Stimulated activated naive CD8-positive, alpha-beta T cell treated with anti-CD3 and anti-CD28 coated beads, Interleukin-15, amount 100 ng/mL, for 72 hours (primary cell): ENCODE measurements at places on chromosomes 5 and 9.
A peak's percentile ranks its signal among the peaks of the same experiment; 100 is the strongest.

GRCh38 chr9:89873801-89874200 is 269.0 kb downstream of the GADD45G start:
- no peak for DNase-seq

DNA sequence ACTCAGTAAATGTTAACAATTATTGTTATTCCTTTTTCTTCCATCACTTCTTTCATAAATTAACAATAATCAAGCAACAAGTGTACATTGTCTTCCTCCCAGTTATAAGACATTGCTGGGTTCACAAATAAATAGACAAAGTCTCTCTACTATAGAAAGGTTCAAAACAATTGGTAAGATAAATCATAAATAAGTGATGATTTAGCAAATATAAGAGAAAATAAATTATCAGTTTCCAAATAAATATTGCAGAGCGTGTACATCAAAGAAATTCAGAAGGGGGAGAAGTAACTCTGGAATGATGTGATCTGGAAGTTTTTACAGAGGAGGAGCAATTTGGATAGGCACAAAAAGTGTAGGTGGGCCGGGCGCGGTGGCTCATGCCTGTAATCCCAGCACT is 114.2 kb downstream of the BASP1 start:
- DNase-seq = no peak

- no peak for DNase-seq
Observed at GRCh38 chr5:17021602-17021932, 85.5 kb upstream of the MYO10 start.

GRCh38 chr5:119316906-119317305 is 38.9 kb upstream of the TNFAIP8 start:
- no peak for DNase-seq

DNA sequence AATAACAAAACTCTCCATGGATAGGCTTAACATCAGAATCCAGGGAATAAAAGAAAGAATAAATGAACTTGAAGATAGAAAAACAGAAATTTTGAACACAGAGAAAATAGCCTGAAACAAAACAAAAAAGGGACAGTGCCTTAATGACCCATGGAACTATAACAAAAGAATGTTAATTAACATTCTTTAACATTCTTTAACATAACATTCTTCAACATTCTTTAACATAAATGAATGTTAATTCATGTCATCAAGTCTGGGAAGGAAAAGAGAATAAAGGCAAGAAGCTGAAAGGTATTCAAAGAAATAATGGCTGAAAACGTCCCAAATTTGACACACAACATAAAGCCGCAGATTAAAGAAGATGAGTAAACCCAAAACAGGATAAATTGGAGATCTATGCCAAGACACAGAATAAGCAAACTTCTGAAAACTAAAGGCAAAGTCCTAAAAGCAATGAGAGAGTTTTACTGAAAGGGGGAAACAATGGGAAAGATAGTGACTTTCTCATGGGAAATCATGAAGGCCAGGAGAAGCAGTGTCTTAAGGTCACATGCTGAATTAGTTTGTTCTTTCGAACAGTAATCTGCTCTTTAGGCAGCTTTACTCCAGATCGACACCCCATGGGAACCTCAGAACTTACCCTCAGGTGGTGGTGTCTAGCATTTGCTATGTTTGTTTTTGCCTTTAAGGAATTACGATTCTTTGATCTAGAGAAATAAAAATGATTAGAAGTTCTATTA is 483.0 kb downstream of the KDM4C start:
- DNase-seq = no peak

DNA sequence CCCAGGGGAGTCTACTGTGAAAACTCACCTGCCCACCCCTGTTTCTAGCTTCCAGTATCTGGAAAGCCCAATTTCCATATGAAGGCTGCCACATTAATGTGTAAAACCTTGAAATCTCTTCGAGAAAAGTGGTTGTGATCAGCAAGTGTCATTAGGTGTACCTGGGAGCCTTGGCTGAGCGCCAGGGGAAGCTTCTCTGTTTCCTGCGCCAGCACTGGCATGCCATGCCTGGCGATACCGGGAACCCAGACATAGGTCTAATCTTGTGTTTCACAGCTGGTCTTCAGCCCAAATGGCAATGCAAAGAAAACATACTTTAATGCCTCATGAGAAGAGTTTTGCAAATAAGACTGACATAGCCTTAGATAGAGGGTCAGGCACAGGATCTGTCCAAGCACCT is 101.6 kb downstream of the TENT4A start:
- DNase-seq = no peak

DNA sequence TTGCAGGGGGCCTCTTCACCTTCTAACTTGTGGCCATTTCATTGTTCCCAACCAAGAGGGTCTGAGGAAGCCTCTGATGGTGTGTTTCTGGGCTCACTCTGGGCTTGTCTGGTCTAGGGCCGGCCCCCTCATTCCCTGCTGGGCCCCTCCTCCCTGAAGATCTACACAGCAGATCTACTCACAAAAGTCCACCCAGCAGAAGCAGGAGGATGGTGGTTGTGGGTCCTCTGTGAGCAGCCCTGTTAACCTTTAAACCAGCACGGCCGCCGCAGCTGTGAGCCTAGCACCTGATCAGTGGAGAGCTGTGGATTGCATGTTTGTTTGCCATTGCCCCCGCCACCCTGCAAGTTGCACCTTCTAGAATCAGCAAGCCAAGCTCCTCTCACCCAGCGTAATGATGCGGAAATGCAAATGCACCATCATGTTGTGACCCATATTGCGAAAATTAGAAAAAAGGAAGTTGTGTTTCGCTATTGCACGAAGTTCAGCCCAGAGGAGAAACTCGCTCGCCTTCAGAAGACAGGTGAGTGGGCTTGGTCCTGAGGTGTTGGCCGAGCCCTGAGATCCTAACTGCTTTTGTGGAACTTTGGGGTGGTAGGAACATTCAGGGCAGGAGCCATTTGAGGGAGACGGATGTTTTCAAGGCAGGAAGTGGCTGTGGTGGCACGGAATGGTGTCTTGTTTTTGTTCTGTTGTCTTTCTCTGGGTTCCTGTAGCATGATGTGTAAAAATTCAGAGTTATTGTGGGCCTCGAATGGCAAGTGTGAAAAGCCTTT is 16.7 kb downstream of the FGD3 start:
- peak; percentile 76 for DNase-seq

GRCh38 chr5:32083981-32084430 is 90.1 kb downstream of the GOLPH3 start:
- DNase-seq = no peak

DNA sequence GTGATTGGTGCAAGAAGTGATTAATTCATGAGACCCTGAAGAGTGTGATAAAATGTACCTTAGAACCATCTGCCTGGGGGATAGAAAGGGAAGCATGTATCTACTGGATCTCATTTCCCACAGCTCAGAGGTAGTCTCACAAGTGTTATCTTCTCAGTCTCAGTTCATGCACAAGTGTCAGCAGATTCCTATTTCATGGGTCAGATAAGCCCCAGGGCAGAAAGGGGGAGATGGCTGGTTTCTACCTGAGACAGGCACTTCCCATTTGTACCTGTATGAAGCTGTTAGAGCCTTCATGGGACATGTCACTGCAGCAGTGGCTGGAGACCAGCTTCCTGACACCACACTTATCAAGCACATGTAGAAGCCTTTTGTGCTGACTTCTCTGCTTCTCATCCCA is 45.6 kb upstream of the SMIM15 start:
- no peak for DNase-seq

- DNase-seq = no peak
Observed at GRCh38 chr5:81513982-81514381, 120.0 kb upstream of the ACOT12 start.

DNA sequence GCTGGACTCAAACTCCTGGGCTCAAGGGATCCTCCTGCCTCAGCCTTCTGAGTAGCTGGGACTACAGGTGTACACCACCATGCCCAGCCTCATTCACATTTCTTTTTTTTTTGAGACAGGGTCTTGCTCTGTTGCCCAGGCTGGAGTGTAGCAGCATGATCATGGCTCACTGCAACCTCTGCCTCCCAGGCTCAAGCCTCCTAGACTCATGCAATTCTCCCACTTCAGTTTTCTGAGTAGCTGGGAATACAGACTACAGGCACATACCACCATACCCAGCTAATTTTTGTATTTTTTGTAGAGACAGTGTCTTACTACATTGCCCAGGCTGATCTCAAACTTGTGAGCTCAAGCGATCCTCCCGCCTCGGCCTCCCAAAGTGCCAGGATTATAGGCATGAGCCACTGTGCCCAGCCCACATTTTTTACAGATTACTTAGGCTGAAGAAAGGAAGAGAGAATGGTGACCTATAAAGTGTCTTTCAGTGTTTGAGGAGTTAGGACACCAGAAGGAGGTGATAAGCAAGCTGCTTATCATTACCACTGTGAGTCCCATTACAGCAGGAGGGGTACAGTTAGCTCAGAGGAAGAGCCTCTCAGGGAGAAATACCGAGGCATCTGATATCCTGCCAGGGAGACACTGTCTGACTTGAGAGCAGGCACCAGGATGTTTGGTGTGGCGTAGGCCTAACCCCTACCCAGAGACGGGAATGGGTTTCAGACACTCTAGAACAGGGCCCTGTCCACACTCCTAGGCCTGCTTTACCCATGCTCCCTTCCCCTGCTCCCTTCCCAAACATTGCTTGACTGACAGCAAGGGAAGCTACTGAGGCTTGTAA is 9.7 kb downstream of the FAXDC2 start:
- DNase-seq = no peak

DNA sequence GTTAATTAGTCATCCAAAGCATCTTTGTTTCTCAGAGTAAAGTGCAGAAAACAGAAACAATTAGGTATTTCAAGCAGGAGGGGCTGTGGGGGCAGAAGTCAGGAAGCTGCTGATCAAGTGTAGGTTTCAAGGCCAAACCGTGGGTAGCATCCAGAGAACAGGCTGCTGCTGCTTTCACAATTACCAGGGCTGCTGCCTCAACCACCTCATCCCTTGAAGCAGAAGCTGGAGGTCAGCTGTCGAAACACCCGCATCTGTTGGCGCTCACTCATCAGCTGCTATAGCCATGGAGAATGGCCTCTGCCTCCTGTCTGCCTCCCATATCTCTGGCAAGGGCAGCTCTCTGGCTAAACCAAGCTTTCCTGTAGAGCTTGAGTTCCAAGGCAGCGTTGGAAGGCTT is 122.9 kb upstream of the OSMR start:
- DNase-seq = no peak

DNA sequence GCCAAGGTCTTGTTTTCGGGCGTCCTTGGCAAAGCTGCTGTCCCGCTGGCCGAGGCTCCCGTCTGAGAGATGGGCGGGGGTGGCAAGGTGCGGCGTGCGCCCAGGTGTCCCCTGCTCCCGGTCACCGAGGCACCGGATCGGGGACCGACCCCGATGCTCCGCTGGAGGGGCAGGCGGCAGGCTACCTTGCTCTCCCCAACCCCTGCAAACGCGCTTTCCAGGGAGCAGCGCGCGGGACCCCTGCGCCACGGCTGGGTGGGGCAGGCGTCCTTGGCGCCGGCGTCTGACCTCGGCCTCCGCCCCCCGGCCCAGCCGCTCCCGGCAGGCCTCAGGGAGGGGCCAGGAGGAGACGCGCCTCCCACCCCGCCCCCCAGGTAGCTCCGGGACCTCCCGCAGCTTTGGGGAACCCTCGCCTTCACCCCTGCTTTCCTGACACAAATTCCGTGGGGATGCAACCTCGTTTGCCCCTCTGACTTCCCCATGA is 551 bp downstream of the N4BP3 start:
- DNase-seq = peak; percentile 33

DNA sequence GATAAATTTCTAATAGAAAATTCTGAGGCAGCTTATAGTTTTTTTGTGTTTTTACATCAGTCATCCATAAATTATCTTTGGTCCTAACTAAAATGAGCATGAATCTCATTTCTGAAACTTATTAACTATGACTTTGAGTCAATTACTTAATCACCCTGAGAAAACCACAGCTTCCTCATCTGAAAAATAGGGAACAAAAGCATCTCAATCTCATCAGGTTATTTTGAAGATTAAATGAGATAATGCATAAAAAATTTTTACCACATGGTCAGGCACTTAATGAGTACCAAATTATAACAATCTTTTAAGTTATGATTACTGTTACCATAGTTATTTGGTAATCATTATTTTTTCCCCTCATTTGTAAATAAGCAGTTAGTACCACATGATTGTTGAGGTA is 279.1 kb downstream of the MAST4 start:
- no peak for DNase-seq

DNA sequence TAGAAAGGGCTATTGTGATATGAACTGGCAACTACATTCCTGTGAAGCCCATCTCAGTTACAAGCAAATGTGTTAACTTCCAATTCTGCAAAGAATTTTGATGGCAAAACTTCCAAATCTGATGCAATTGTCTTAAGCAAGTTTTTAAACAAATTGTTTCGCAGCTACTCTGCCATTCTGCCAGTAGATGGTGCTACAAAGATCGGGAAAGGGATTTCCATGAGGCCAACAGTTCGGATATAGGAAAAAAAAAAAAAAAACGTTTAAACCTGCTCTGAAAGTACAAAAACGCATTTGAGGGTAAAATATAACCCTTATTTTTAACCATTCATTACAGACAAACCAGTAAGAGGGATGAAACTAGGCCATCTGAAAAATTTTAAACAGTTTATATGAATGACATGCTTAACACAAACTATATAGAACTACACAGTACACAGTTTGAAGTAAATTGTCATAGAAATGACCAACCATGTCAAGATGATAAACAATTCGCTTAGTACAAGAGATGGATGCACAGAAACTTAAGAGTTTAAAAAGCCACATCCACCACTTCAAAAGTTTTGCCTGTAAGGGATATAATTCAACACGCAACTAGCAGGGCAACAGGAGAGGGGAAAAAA is 2.2 kb downstream of the HNRNPA0 start:
- DNase-seq = no peak

DNA sequence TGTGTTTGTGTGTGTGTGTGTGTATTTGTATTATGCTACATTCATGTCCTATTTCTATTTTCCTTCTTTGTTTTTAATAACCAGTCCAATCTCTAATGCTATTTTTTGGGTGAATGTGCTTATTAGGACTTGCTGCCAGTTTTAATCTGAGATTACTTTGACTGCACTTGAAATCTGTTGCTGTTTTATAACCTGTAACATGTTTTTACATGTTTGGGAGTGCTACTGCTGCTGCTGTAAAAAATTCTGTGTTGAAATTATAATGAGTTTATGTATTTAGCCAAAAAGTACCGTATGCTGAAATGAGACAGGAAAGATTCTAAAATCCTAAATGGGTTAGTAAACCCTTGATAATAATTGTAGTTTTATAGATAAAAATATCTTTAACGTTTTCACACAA is 104.7 kb upstream of the SSBP2 start:
- no peak for DNase-seq

GRCh38 chr9:107739601-107740082 is 250.1 kb upstream of the KLF4 start:
- no peak for DNase-seq

DNA sequence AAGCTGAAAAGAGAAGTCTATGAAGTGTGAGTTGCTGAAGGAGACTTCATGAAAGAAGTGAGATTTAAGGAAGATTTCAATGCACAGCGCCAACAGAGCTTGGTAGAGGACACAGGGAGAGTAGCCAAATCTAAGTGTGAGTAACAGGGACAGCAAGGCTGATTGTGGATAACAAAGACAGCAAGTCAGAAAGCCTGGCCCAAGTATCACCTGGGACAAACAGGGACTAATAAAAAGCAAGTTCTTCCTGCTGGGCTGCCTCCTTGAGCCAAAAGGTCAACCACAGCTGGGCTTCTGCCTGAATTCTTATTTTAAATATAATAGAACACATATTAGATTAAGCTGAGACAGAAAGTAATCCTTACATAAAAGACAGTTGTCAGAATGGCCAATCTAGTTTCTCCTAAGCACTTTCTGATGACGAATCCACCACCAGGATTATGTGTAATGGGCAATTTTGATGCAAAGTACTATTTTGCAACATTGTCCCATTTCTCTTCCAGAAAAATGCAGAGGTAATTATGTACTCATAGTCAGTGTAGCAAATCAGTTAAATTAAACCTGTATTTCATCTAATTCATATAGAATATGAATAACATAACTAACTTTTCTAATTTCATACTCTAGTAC is 73.8 kb downstream of the MAPKAP1 start:
- DNase-seq = no peak
